ENCODE measurements at places on chromosomes 4 and X.

GRCh38 chrX:23841847-23842522, 59.0 kb downstream of the SAT1 start:
- no peak for DNase-seq

- DNase-seq: no peak
These were observed 156.0 kb downstream of the DCLK2 start for GRCh38 chr4:150234246-150234645.

DNA sequence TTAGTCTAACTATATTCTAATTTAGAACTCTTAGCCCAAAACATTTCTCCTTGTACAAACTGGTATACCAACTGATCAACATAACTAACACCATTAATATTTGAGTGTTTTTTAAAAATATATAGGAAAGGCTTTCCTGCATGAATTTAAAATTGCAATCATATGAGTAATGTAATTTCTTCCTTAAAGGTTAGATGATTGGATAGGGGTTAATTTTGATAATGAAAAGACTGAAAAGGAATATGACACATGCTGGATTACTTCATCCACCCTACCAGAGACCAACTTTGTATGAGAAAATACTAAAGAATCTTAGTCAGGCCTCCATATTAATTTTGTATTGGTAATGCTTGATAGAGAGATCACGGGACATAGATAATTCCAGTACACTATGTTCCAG, 25.1 kb upstream of the PLS3 start:
- DNase-seq: no peak

DNA sequence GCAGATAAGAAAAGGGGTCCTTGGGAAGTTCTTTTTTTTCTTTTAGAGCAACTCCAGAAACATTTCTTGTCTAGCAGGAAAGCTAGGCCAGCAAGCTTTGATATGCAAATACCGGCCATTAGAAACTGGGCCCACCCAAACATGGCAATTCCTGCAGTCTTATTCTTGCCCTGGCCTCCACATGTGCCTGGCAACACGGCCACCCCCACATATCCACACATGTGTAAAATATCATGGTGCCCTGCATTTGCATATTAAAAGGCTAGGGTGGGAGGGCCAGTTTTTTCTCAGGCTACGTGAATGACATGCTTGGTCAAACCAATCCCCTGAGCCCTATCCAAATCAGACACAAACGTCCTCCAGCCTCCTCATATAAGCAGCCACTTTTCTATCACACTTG, 171.7 kb upstream of the ZCCHC13 start:
- no peak for DNase-seq

DNA sequence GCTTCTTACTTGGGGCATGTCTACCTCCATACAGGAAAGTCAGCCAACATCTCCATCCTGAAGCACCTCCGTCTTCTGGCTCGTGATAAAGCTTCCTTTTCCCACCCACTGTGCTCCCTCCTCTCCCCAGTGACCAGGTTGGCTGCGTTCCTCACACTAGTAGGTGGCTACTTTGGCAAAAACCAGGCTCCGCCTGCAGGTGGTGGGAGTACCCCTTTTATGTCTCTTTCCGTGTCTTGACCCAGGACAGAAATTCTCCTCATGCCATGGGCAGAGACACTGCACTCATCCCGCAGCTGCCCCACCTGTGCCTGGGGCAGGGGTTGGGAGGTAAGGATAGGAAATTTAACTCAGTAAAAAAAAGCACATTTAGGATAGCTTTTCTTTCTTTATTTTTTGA, 50.9 kb downstream of the ENPP6 start:
- DNase-seq: no peak

DNA sequence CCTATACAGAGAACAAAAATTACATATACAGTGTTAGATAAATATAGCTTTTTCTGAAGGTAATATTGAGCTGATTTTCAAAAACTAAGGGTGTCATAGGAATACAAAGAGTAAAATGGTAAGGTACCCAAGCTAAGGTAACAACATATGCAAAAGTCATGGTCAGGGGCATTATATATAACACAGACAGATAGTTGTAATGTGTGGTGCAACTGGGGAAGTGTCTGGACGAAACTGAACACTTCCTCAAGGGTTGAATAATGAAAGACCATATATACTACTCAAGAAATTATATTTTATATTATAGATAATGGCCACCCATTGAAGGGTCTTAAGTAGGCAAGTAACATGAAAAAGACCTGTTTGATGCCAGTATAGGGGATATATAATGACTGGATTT, 262.1 kb upstream of the CXXC4 start:
- DNase-seq: no peak

- DNase-seq: no peak
These were observed 557.5 kb upstream of the NDST4 start for GRCh38 chr4:115670930-115671329.

- DNase-seq: no peak
These were observed 2.7 kb downstream of the ALAS2 start for GRCh38 chrX:55028040-55028439.

GRCh38 chr4:95215043-95215442, 333.7 kb downstream of the UNC5C start:
- no peak for DNase-seq

DNA sequence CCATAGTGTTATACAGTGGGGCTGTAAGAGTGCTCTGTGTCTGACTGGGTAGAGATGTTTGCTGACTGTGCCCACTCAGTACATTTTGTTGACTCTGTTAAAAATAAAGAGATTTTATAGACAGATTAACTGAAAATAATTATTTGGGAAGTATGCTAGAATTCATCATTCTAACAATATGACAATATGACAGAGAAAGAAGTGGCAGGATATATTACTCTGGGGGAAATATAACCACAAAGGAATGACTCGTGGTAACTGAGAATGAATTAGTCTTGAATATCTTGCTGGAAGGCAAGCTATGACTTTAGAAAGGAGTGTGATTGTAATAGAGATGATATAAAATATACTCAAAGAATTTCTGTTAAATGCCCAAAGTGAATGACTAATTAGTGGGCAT, 46.8 kb downstream of the TMEM165 start:
- DNase-seq: no peak

DNA sequence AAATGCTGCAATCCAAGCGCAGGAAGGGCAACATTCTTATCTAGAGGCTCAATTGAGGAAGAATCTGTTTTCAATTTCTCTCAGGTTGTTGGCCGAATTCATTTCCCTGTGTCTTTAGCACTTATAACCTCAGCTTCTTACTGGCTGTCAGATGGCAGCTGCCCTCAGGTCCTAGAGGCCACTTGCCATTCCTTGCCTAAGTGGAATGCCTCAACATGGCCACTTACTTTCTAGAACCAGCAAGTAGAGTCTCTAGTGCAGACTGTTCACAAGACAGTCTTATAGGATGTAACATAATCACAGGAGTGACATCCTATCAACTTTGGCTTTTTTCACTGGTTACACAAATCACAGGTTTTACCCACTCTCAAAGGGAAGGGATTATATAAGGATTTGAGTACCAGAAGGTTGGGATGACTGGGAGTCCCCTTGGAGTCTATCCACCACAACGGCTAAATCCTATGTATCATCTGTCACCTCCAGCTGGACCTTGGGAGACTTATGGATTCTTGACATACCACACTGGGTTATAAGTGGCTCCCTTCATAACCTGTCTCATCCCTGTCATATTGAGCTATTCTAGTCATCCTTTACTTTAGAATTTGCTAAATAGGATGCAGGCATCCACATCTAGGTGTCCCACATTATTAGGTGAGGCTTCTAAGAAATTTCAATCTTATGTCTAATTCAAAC, 297.9 kb upstream of the CTSO start:
- DNase-seq: no peak

GRCh38 chr4:112110059-112110425, 35.2 kb upstream of the FAM241A start:
- DNase-seq: no peak

DNA sequence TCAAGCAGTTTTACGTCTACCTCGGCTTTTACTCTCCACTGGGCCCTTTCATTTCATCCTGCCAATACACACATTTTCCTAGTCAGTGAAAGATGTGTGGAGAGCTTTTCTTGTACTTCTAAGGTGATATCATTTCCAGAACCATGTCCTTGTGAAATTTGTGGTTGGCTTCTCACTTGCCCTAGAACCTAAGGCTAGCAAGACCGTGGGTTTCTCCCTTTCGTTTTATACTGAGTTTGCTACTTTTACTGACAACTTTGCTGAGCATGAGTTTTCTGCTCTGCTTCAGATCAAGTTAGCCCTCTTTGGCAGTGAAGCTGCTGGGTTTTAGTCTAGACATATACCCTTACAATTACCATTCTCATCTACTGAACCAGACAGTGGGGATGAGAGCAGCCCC, 95.7 kb upstream of the FRMPD4 start:
- DNase-seq: no peak

GRCh38 chr4:58732973-58733372, 1622.8 kb upstream of the IGFBP7 start:
- no peak for DNase-seq

DNA sequence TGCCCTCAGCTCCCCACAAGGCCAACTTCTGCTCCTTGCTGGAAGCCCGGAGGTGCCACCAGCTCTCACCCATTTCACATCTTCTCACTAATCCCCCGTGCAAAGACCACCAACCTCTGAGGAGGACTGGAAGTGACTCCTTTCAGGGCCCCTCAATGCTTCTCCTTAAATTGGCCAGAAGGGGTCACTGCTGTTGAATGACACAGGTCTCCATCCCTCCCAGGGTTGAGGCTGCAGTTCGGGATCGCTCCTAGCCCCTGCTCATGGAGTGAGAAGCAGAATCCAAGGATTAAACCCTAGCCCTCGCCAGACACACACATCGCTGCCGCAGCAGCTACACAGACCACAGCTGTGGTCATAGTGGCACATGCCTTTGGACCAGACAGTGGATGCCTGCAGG, 279.5 kb upstream of the TAPT1 start:
- DNase-seq: no peak

GRCh38 chr4:6538575-6538974, 36.4 kb upstream of the MAN2B2 start:
- DNase-seq: no peak

DNA sequence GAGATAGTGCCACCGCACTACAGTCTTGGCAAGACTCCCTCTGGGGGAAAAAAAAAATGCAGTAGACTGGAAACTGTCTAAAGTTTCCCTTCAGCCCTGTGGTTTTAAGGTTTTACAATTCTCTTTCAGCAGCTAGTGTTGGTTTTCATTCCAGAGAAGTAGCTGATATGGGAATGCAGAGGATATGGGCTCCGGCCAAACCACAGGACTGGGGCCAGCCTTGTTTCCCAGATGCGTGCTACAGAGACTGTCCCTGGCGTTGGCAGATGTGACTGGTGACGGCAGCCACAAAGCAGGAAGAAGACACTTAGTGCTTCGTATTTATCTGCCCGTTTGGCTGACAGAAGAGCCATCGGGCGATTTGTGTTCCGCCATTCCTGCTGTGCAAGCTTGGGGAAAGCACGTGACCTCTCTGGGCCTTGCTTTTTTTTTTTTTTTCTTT, 43.2 kb downstream of the ZBTB49 start:
- DNase-seq: no peak

DNA sequence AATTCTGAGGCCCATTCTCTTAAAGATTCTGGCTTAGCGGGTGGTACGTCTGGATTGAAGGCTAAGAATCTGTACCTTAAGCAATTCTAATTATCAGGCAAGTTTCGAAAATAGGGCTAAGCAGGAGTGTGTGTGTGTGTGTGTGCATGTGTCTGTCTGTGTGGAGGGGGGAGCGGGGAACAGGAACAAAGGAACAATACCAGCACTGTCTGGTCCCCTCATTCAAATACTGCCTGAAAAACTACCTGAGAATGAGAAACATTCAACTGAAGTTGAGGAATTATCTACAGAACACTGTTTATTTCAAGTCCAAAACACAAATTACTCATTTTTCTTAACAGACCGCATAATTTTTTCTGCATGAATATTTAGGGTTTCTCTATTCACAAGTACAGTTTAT, 18.6 kb downstream of the PGRMC2 start:
- DNase-seq: no peak

- DNase-seq: no peak
These were observed 83.2 kb upstream of the PLAC8 start for GRCh38 chr4:83197555-83198235.

GRCh38 chr4:168811207-168811606, 198.8 kb downstream of the CBR4 start:
- DNase-seq: no peak

- DNase-seq: no peak
These were observed 134.7 kb downstream of the PDE5A start for GRCh38 chr4:119493886-119494285.

DNA sequence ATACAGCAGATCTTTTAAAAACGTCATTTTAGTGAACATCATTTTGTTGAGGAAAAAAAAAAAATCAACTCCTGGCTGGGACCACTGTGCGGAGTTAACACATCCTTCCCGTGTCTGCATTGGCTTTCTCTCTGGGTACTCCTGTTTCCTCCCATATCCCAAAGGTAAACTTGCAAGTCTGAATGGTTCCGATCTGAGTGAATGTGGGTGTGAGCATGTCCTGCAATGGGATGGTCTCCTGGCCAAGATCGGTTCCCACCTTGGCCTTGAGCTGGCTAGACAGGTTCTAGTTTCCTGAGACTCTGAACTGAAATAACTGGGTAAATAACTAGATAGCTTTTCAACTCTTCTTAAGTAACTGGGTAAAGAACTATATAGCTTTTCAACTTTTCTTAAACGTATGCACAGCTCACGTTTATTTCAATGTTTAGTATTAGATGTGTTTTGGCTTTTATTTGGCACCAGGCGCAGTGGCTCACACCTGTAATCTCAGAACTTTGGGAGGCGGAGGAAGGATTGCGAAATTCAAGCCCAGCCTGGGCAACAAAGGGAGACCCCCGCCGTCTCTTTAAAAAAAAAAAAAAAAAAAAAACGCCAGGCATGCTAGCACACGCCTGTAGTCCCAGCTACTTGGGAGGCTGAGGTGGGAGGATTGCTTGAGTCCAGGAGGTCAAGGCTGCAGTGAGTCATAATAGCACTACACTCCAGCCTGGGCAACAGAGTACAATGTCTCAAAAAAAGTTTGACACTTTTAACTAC, 14.0 kb downstream of the RBMX start:
- DNase-seq: no peak

GRCh38 chr4:109005523-109005922, 242.7 kb upstream of the ETNPPL start:
- DNase-seq: no peak

GRCh38 chrX:40055495-40055894, 42.3 kb downstream of the BCOR start:
- no peak for DNase-seq

DNA sequence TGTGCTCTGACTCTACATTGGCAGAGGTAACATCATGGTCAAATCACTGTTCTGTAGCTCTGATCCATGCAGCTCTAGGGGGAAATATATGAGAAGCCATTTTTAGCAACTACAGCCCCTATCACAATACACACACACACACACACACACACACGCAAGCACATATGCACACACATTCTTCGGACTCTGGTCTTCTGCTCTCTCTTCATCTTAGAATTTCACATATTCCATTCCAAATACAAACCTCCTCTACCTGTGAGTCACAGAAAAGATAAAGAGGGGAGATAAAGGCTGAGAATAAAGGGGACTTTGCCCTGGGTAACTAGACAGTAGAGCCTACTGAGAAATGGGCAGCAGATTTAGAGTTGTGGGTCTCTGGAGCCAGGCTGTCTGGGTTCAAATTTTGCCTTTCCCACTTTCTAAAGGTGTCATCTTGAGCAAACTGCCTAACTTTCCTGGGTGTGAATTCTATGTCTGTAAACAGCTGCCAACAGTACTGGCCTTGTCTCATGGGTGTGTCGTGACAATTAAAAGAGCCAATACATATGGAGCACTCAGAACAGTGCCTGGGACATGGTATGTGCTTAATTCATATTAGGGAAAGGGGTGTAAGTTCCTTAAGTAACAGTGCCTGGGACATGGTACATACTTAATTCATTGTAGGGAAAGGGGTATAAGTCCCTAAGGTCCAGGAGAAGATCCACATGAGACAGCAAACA, 11.6 kb upstream of the RASL11B start:
- no peak for DNase-seq

Measured in stimulated activated CD4-positive, alpha-beta T cell treated with anti-CD3 and anti-CD28 coated beads, Interleukin-4, amount 100 ng/mL, for 48 hours (primary cell).